RKO (cell line): ENCODE measurements at places on chromosomes 11 and 22.

DNA sequence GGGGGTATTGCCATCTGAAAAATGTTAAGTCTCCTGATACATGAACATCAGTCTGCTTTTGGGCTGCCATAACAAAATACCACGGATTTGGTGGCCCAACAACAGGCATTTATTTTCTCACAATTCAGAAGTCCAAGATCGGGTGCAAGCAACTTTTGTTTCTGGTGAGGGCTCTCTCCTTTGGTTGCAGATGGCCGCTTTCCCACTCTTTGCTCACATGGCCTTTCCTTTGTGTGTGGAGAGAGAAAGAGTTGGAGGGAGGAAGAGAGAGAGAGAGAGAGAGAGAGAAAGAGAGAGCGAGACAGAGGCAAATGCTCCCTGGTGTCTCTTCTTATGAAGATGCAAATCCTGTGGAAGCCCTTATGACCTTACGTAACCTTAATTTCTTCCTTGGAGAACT lies 2.5 kb upstream of the KRTAP5-2 start:
- no peak for DNase-seq

GRCh38 chr11:95335989-95336388 lies 105.0 kb upstream of the SESN3 start:
- no peak for DNase-seq

- no peak for DNase-seq
These were observed 1.8 kb downstream of the BCL9L start for GRCh38 chr11:118923721-118924587.

- no peak for DNase-seq
These were observed 72.0 kb downstream of the TP53I11 start for GRCh38 chr11:44878711-44879110.

DNA sequence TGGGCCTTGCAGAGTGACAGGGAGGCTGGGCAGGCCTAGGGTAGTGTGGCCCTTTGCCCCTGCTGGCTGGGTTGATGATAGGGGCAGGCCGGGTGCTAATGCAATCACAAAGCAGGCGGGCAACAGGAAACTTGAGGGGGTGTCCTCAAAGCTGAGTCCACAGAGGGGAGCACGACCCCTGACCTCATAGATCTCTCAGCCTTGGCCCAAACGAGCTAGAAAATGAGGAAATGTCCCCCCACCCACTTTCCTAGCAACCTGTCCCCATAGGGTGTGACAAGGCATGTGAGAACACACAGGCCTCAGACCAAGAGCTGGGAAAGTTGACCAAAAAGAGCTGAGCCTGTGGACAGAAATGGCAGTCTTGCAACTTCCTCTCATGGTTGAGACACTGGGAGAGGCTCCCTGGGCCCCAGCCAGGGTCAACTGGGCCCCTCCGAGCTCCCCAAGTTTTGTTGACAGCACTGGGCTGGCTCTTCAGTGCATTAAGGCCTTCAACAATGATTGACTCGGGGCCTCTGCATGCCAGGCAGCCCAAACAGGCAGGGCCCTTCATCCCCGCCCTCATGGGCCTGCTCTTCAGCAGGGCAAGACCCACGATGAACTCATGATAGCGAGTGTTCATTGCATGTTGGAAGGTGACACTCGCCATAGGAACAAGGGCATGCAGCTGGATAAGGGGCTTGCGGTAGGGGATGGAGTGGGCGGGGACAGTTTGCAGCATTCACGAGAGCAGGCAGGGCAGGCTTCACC lies 9.8 kb upstream of the SPI1 start:
- no peak for DNase-seq

- DNase-seq = peak; percentile 14
These were observed 80.4 kb downstream of the SERGEF start for GRCh38 chr11:17932472-17932871.
